ENCODE measurements at places on chromosomes 2 and 18. TPM values are rescaled to one million over a fixed set of nuclear protein-coding genes. Genes with fewer than 3 reads are reported as not detected.

HRH4 gene
- 0.16 TPM for total RNA-seq

COLEC12 gene
- total RNA-seq = 28.2 TPM

TRABD2A gene
- total RNA-seq = 20.9 TPM

VWC2L gene
- not detected for total RNA-seq

GRCh38 chr2:88811233-88811632, 119.8 kb downstream of the RPIA start:
- DNase-seq = no peak

DNA sequence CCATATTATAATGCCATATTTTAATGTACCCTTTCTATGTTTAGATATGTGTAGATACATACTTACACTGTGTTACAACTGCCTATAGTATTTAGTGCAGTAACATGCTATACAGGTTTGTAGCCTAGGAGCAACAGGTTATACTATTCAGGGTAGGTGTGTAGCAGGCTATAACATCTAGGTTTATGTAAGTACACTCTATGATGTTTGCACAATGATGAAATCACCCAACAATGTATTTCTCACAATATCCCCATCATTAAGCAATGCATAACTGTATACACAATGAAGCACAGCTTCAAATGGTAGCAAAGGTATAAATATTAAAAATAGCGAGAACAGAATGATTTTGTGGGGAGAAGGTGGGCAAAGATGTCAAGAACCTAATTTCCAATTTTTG, 117.8 kb downstream of the DYM start:
- DNase-seq = no peak

DNA sequence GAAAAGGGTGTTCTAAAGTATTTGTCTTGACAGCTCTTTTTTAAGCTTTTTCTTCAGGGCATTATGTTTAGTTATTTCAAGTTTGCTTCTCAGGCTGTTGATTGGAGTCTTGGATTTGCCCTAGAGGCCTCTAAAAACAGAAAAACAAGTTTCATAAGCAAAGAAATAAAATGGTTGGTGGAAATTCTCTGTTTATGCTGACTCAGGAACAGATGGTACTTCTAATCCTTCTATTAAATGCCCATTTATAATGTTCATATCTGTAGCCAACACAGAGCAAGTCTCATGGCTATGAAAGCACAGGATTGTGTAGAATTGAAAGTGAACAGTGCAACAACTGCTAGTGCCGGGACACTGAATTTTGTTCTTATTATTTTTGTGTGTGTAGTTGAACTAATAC, 60.4 kb downstream of the KCNJ3 start:
- DNase-seq = no peak

DNA sequence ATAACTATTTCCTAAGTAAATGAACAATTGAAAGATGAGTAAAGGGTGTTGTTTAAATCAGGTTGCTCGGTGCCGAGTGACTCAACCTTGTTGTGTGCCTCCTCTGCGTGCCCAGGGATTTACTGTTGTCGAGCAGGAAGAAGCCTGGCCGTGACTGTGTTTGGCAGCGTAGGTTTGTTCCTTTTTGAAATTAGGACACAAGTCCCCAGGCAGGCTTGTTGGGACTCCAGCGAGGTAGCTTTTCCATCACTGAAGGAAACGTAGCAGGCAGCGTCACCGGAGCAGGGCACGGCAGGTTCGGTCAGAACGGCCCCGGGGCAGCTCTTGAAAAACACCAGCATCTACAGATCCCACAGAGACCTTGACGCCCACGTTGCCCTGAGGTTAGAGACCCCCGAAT, 48.6 kb downstream of the TMEM18 start:
- peak; percentile 86 for DNase-seq

- DNase-seq = no peak
Observed at GRCh38 chr2:11509657-11510360, 24.0 kb upstream of the GREB1 start.

All from MG63 (cell line).